ENCODE measurements at places on chromosomes 12 and 14.

DNA sequence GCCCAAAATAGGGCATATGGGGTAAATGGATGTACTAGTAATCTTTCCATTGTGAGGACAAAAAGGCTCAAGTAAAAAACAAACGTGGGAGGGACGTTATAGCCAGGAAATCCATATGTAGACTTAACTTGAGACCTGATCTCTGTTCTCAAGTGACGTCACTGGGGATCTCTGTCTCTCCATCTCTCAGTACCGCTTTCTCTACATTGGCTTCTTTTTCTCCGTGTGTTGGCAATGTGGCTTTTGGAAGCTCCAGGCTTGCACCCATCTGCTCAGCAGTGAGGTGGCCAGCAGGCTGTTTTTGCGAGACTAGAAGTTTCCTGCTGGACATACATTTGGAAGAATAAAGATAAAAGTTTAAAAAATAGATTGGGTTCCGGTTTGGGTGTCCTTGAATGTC lies 66.0 kb upstream of the NRXN3 start:
- no peak for DNase-seq

- DNase-seq, result no peak
Measured at GRCh38 chr12:49863946-49864797, 21.3 kb upstream of the BCDIN3D start.

DNA sequence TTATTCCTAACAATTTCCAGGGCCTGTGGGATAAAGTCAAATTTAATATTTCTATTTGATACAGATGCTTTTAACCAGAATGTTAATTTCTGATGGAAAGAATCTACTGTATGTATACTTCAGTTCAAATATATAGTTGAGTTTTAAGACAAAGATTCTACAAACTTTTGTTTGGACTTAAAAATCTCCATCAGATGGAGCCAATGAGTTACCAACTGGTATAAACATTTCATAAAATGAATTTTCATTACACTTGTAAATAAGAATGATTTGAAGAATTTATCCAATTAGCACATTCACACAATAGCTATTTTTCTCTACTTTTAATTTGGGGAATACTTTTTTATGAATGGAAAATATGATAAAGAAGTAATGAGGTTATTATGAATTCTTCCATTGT lies 425.2 kb upstream of the MIS18BP1 start:
- no peak for DNase-seq

GRCh38 chr12:41485203-41485602 lies 297.1 kb downstream of the PDZRN4 start:
- DNase-seq, result no peak

GRCh38 chr12:99281277-99281676 lies 366.3 kb upstream of the GARIN6 start:
- no peak for DNase-seq

- DNase-seq, result no peak
Measured at GRCh38 chr12:88207921-88208620, 66.0 kb downstream of the TMTC3 start.

- no peak for DNase-seq
Measured at GRCh38 chr14:101929946-101930345, 34.4 kb upstream of the DYNC1H1 start.

DNA sequence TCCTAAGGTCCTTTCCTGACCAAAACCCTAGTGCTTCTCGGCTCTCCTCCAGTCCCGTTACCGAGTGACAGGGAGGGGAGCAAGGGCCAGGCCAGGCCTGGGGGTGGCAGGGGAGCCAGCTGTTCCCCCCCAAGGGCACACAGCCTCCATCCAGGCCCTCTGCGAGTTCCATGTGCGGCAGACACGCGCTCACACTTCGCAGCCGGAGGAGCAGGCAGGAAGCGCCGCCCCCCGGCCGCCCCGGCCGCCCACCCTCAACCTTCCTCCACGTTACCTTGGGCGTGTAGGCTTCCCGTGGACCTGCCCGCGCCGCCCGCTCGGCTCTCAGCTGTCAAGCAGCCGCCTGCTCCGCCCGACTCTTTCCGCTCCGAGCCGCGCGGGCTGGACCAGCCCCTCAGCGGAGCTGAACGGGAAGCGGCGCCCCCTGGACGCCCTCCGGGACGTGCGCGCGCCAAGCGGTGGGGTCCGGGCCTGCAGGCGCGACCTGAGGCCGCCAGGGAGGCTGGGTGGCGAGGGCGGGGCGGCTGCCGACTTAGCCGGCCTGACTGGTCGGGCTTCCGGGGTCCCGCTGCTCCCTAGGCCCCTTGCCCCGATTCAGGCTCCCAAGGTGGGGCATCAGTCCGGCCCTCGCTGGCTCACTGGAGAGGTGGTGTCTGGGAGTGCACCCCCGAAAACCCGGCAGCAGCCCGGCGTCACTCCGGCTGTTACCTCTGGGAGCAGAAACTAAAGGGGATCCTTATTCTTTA lies at the start of gene CRACR2A:
TSS of gene CRACR2A (minus strand) at position 369 of the 746 bp plus-strand sequence. CDS start 56,110 bp downstream, outside the sequence.
- peak; percentile 77 for DNase-seq

GRCh38 chr14:102586420-102587104 lies 5.9 kb upstream of the RCOR1 start:
- no peak for DNase-seq

DNA sequence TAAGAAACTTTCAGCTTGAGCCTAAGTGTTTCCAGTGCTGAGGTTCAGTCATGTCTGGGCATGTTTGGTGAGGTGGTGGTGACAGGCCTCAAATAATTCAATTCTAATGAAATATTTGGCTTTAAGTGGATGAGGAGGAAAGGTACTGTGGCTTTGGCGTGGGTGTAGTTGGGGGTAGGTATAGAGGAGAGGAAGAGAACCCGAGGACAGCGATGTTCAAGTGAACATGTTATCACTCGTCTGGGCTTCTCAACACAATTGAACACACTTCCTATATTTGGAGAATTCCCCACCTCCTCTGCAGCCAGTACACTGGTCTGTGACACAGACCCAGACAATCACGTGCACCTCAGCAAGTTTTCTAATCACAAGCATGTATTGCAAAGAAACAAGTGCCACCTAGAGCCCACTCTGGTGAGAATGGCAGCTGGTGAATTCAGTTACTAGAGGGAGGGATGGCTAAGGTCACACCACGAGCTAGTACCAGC lies 53.0 kb downstream of the IFNG-AS1 start:
- DNase-seq, result no peak

GRCh38 chr12:22255097-22255496 lies 79.4 kb downstream of the ST8SIA1 start:
- DNase-seq, result no peak

DNA sequence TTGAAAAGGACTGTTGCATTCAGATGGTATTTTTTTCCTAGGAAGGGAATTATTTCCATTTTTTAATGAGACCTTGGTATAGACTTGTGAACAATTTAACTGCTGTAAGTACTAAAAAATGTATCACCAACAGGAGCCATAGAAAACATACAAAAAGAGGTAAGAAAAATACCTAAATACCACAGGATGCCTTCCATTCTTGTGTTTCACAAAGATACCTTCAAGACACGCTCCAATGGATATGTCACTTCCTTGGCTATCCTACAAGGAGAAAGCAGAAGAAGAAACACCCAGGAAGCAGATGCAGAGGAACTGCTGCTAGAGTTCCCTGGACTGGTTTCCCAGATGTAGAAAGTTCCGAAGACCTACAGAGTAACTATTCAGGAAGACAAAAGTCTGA lies 54.2 kb downstream of the PTPN21 start:
- DNase-seq, result no peak

- DNase-seq, result no peak
Measured at GRCh38 chr14:85463512-85463911, 66.4 kb upstream of the FLRT2 start.

GRCh38 chr14:30185832-30186231 lies 258.2 kb upstream of the PRKD1 start:
- no peak for DNase-seq

All from central memory CD8-positive, alpha-beta T cell (primary cell).